Tibial nerve (tissue), 4 donors: ENCODE measurements at places on chromosomes 7 and 10. TPM values are rescaled to one million over a fixed set of nuclear protein-coding genes. Genes with fewer than 3 reads are reported as not detected.

GRCh38 chr7:103995554-103995953 is 6.1 kb upstream of the RELN start:
- DNase-seq: no peak

ARL5B gene
- 9.6 TPM for total RNA-seq

DNA sequence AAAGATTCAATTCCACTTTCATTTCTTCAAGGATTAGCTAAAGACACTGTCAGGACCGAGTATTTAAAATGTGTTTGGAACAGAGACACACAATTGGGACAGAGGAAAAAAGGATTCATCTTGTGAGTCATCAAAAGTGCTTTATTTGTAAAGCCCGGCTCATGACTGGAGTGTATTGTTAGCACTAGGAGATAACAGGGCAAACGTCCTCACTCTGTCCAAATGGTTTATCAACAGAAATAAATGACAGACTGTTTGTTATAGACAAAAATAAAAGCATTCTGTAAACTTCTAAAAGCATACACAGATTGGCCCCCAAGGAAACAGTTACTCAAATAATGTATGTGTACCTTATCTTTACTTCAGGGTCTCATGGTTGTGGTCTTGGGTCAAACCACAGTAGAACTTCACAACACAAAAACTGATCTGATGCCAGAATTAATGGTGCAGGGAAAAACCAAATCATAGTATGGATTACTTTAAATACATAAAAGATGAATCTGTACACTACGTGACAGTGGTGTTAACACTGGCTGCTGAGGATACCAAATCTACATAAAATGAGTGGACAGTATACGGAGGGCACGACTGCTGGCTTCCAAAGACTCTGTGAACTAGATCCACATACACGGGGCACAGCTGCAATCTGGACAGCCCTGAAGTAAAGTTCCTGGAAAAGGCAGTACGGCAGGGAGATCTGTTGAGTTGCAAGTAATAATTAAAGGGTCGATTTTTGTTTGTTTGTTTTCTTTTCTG is 179.4 kb downstream of the PIP4K2A start:
- DNase-seq: no peak

DNA sequence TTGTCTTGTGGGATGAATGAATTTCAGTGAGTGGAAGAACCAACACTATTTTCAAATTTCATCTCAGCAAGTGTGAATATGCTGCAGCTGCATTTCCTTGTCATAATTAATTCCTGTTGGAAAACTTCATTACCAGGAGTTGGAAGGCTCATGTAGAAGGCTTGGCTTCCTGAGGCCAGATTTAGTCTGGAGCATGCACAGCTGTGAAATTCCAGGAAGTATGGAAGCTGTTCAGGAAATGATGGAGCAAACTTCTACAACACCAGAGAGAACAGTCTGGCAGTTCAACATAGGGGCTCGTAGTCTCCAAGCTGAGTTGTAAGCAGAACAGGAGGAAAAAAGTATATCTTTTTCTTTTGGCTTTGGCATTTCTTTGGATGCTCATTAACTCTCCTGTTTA is 1439.9 kb upstream of the CELF2 start:
- DNase-seq: no peak

GRCh38 chr7:7505915-7506314 is 29.8 kb downstream of the COL28A1 start:
- DNase-seq: no peak

DNA sequence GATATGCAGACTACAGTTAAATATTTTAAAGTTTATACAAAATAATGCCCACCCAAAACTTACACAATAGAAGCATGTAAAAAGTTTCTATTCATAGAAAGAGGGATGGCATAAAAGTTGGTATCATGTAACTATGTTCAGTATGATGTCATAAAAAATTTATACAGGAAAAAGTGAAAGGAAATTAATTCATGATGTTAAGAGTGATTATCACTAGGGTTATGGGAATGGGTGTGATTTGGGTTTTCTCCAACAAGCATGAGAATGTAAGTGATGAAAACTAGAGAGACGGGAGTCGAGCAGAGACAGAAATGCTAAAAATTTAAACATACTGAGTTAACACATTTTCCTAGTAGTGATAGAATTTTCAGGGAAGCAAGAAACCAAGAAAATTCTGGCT is 52.7 kb downstream of the GDI2 start:
- no peak for DNase-seq

GRCh38 chr10:110632591-110633215 is 11.4 kb upstream of the RBM20 start:
- DNase-seq: no peak

DNA sequence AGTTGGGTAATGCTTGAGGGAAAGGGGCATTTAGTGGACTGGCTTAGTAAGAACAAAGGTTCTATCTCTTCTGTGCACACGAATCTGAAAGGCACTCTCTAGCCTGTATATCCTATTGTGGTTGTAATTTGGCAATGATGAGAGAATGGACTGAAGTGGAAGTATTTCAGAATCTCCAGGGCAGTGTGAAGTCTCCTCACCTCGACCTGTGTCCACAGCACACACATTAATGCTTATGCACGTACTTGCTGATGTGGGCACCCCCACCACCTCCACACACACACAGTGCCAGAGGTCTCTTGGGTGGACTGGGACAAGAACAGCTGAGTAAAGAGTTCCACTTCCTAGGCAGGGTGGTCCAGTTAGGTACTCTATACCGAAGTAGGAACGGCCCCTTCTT is 6.9 kb downstream of the SMC3 start:
- no peak for DNase-seq

CHST12 gene
- 21.0 TPM for total RNA-seq

NODAL gene
- total RNA-seq: not detected

NCF1 gene
- total RNA-seq: 3.5 TPM

- DNase-seq: no peak
These were observed 309.3 kb upstream of the KCND2 start for GRCh38 chr7:119963654-119964053.

DNA sequence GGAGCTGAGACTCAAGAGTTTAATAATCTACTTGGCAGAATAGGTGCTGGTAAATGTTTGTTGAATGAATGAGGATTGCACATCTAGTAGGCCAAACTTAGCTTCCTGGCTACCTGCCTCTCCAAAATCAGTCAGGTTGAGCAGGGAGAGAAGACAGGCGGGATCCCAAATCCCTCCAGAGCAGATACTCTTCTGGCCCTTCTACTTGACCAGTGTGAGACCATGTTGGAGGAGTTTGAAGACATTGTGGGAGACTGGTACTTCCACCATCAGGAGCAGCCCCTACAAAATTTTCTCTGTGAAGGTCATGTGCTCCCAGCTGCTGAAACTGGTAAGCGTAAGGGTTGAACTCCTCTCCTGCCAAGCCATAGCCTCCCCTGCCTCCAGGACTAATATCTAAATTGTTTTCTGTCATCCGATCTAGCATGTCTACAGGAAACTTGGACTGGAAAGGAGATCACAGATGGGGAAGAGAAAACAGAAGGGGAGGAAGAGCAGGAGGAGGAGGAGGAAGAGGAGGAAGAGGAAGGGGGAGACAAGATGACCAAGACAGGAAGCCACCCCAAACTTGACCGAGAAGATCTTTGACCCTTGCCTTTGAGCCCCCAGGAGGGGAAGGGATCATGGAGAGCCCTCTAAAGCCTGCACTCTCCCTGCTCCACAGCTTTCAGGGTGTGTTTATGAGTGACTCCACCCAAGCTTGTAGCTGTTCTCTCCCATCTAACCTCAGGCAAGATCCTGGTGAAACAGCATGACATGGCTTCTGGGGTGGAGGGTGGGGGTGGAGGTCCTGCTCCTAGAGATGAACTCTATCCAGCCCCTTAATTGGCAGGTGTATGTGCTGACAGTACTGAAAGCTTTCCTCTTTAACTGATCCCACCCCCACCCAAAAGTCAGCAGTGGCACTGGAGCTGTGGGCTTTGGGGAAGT is 2.2 kb upstream of the MBLAC1 start:
- DNase-seq: no peak

- no peak for DNase-seq
These were observed 2.0 kb upstream of the GNAI1 start for GRCh38 chr7:80132594-80132993.

- no peak for DNase-seq
These were observed 172.0 kb downstream of the PRPF18 start for GRCh38 chr10:13758756-13759155.

ANXA8L1 gene
- 8.6 TPM for total RNA-seq

GRCh38 chr7:30029696-30030095 is 1.5 kb downstream of the PLEKHA8 start:
- DNase-seq: no peak

DNA sequence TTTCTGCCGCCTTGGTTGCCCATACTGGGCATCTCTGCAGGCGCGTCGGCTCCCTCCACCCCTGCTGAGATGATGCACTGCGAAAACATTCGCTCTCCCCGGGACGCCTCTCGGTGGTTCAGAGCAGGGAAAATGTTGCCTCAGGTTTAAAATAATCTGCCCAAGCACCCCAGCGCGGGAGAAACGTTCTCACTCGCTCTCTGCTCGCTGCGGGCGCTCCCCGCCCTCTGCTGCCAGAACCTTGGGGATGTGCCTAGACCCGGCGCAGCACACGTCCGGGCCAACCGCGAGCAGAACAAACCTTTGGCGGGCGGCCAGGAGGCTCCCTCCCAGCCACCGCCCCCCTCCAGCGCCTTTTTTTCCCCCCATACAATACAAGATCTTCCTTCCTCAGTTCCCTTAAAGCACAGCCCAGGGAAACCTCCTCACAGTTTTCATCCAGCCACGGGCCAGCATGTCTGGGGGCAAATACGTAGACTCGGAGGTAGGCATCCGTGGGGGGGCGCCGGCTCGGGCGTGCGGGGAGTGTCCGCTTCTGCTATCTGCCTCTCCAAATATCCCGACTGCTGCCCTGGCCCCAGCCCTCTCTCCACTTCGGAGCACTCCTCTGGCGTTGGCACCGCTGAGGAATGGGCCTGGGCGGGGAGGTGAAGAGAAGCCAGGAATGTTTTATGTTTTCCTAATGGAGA is at the start of gene CAV1:
TSS of gene CAV1 (plus strand) at position 428 of the 689 bp plus-strand sequence. CDS start at position 455, 27 bp downstream.
- DNase-seq: peak; percentile 75

DNA sequence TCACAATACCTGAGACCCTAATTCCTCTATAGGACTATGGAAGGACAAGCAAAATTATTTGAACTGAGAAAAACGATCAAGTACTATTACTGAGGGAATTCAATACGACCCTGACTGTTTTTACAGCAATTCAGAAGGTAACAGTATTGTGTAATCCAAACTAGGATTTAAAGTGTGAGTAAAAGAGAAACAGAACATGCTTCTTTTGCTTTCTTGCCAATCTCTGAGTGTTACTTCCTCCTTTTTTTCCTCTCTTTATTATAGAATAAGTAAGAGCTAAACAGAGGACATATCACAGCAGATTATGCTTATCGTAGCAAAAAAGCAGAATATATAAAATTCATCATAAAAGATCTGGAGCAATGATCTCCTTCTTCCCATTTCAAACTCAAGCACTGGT is 292.1 kb downstream of the THSD7A start:
- no peak for DNase-seq

SNX10 gene
- 1.9 TPM for total RNA-seq

- no peak for DNase-seq
These were observed 80.0 kb upstream of the INSIG1 start for GRCh38 chr7:155217634-155218033.

PRSS37 gene
- total RNA-seq: not detected

DNA sequence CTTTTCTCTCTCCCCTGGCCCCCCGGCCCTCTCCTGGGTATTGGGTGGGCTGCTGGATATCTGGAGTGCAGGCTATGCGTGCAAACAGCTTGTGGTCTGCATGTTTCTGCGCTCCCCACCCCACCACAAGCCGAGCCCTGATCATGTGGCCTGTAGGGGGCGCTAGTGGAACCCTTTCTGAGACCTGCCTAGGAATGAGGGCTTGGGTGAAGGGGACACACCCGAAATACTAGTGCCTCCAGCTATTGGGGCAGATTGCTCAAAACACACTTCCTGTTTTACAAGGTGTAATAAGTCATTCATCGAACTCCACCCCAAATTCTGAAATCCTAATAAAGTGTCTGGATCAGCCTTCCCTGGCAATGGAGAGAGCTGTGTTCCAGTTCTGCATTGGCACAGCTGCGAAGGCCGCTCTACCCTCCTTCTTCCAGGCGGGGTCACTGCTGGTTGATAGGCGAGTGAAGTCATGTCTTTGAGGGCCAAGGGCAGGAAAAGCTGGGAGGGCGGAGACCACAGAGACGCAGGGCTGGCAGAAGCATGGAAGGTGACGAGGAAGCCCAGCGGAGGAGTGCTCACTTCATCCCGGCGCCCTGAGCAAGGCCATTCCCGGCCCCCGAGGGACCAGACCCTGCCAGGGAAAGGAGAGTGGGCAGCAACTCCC is 19.8 kb upstream of the PRRT4 start:
- DNase-seq: no peak

GRCh38 chr7:50718311-50718710 is 64.4 kb downstream of the GRB10 start:
- DNase-seq: no peak

GRCh38 chr7:158442260-158442659 is 145.4 kb downstream of the PTPRN2 start:
- no peak for DNase-seq

GRCh38 chr7:22181663-22182062 is 175.3 kb downstream of the RAPGEF5 start:
- no peak for DNase-seq

DNA sequence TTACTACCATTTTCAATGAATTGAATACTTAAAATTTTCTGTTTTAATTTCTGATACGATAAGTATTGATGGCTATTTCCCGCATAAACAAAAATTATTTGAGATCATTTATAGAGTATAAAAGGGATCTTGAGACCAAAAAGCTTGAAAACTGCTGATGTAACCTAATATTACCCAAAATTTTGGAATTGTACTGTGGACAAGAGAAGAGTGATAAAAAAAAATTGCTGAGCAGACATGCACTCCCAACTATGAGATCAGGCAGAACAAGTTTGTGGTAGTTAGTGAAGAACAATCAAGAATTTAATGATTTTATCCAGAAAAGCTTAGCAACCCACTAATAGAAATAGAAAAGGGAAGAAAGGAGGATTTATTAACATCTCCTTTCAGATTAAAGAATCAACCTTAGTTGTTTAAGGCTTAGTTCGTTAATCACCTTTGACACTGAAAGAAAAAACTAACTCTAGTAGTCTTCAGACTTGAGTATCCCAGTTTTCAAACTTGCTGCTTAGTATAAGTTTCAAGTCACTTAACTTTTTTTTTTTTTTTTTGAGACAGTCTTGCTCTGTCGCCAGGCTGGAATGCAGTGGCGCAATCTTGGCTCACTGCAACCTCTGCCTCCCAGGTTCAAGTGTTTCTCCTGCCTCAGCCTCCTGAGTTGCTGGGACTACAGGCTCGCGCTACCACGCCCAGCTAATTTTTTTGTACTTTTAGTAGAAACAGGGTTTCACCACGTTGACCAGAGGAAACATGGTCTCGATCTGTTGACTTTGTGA is 50.6 kb upstream of the ZC3HAV1 start:
- no peak for DNase-seq

OR13A1 gene
- not detected for total RNA-seq

DNA sequence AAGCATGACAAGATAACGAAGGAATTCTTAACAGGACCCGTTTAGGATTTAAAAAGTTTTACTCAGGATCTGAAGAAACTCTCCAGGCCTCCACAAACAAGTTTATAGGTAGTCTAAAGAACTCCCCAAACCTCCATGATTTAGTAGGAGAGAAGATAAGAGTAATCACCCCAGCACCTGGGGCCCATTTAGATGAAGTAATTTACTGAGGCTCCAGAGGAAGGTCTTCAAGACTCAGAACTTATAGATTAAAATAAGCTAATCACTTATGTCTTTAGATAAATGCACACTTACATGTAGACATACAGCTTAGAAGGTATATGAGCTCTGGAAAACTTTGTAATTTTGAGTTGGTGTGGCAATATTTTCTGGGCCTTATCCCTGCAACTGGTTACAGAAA is 123.8 kb downstream of the HBP1 start:
- no peak for DNase-seq
